ENCODE measurements at places on chromosomes 11 and 22. TPM values are rescaled to one million over a fixed set of nuclear protein-coding genes. Genes with fewer than 3 reads are reported as not detected.
A peak's percentile ranks its signal among the peaks of the same experiment; 100 is the strongest.

The MIOX gene
- total RNA-seq = not detected

DNA sequence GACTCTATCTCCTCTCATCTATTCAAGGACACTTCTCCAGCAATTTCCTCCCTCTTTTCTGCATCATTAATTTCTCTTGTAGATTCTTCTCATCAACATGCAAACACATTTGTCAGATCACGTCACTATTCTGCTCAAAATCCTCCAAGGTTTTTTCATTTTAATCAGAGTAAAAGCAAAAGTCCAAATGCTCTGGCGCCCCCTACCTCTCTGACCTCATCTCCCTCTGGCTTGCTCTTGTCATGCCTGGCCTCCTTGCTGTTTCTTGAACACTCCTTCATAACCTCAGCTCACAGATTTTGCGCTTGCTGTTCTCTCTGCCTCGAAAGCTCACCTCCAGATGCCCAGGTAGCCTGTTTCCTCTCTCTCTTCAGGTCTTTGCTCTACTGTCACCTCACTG is 22.4 kb downstream of the RTCB start:
- no peak overlapping the region for H3K4me3 ChIP-seq
- H3K4me1 ChIP-seq = no peaks in the 10 kb centered on the region
- no peak for DNase-seq

DNA sequence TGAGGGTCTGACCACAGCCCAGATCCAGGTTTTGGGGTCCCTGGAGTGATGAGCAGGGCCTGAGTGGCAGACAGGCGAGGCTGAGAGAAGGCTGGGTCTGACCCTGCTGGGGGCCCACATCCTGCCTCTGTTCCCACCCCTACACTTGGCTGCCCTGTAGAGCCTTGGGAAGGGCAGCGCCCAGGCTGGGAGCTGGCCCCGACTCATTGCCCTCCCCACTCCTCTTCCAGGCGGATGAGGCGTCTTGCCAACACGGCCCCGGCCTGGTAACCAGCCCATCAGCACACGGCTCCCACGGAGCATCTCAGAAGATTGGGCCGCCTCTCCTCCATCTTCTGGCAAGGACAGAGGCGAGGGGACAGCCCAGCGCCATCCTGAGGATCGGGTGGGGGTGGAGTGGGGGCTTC is 4.9 kb downstream of the DERL3 start:
- H3K4me3 ChIP-seq = no peak overlapping the region
- peak overlapping the region; percentile 74 for H3K27ac ChIP-seq
- H3K27me3 ChIP-seq = no peaks in the 10 kb centered on the region
- peaks cover 13% of the 10 kb centered on the region for H3K36me3 ChIP-seq
- peaks cover 22% of the 10 kb centered on the region for H3K4me1 ChIP-seq
- no peak for DNase-seq

GRCh38 chr11:76629853-76630599 is 40.5 kb downstream of the LRRC32 start:
- no peaks in the 10 kb centered on the region for H3K27me3 ChIP-seq
- H3K27ac ChIP-seq = peak overlapping the region; percentile 82
- peak overlapping the region; percentile 8 for H3K4me3 ChIP-seq
- peak; percentile 89 for DNase-seq

GRCh38 chr11:133895061-133895479 is 49.8 kb upstream of the SPATA19 start:
- H3K27ac ChIP-seq = no peak overlapping the region
- no peaks in the 10 kb centered on the region for H3K27me3 ChIP-seq
- DNase-seq = no peak
- no peaks in the 10 kb centered on the region for H3K4me1 ChIP-seq

DNA sequence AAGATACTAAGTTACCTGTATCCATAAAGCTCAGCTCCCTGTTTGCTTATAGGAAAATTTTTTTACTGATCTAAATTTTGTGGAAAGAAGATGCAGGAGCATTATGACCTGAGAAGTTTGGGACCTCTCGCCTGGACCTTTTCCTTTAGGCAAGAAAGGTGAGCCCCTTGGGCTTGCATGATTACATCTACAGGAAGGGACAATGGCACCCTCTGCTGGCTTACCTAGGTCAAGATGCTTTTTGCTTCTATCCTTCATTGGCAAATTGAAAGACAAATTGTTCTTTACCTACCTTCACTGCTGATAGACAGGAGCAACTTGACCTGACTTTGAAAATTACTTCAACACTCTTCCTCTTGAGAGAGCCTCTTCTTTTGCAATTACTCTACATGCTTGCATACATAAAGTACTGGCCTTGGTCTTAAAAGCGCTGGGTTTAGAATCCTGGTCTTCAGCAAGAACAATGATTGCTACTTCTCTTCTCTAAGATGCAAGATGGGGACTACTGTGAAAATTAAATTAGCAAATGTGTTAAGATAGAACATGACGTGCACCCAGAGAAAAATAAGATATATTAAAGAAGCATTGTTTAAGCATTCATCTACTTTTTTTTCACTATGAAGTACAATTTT is 147.2 kb downstream of the TRPC6 start:
- DNase-seq = peak; percentile 65
- H3K4me3 ChIP-seq = no peak overlapping the region
- no peaks in the 10 kb centered on the region for H3K36me3 ChIP-seq
- no peak overlapping the region for H3K27ac ChIP-seq

- no peak for DNase-seq
- no peaks in the 10 kb centered on the region for H3K36me3 ChIP-seq
- H3K4me3 ChIP-seq = peak overlapping the region; percentile 81
- peak overlapping the region; percentile 94 for H3K27ac ChIP-seq
- H3K27me3 ChIP-seq = no peaks in the 10 kb centered on the region
Observed at GRCh38 chr11:3853899-3854659, 1.4 kb upstream of the STIM1 start.

The NDUFV1 gene
- total RNA-seq = 128 TPM

- peaks cover 10% of the 10 kb centered on the region for H3K4me1 ChIP-seq
- no peaks in the 10 kb centered on the region for H3K27me3 ChIP-seq
- no peak overlapping the region for H3K27ac ChIP-seq
Observed at GRCh38 chr22:27684901-27685300, 116.7 kb downstream of the MN1 start.

DNA sequence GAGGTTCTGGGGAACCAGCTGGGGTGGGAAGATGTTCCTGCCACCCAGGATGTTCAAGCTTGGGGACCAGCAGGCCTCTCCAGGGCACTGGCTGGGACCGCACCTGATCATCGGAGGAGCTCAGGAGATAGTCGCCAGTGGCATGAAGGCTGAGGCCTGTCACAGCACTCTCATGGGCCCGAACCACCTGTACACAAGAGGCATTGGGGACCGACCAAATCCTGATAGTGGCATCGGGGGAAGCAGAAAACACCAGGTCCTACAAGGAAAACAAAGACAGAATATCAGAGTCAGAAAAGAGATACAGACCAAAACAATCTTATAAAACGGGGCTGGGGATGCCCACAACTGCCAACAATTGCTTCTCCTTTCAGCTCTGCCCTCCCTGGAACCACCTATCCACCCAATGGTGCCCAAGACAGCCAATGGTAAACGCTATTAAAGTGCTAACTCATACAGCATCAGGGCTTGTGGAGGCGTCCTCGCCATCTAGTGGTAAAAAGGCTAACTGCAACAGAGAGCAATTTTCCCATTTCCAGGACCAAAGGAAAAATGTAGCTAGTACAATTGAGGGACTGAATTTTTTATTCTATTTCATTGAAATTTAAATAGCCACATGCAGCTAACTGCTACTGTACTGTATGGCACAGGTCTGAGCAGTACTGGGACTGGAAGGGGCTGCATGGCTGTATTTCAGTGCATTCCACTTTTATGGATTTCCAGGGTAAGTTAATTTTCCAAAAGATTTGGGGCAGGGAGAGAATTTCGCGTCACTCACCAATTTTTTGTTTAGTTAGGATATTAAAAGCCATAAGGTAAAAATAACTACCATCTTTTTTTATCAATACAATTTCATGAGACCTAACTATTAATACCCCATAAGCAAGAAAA is 7.1 kb downstream of the PRPF19 start:
- H3K36me3 ChIP-seq = peaks cover 78% of the 10 kb centered on the region
- H3K27ac ChIP-seq = no peak overlapping the region
- no peaks in the 10 kb centered on the region for H3K4me1 ChIP-seq

The RAG2 gene
- not detected for total RNA-seq

The MFNG gene
- total RNA-seq = 101 TPM

DNA sequence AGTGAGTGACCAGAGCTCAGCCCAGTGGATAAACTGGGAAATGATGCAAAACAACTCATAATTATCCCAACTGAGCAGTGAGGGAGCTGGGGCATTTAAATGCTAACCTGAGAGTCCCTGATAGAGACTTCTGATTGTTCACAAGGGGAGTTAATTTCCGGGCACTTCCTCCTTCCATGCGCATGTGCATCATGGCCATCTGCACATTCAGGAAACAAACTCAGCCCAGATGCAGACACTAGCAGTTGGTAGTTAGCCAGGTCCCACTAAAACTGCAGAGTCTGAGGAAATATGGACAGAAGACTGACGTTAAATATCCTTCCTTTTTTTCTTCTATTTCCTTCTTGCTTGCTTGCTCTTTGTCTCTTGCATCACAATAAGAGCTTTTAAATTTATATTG is 852.1 kb upstream of the LRRC4C start:
- no peak overlapping the region for H3K4me3 ChIP-seq
- no peak overlapping the region for H3K27ac ChIP-seq
- H3K36me3 ChIP-seq = no peaks in the 10 kb centered on the region
- DNase-seq = no peak
- no peaks in the 10 kb centered on the region for H3K4me1 ChIP-seq

The AHNAK gene
- total RNA-seq = 718 TPM

DNA sequence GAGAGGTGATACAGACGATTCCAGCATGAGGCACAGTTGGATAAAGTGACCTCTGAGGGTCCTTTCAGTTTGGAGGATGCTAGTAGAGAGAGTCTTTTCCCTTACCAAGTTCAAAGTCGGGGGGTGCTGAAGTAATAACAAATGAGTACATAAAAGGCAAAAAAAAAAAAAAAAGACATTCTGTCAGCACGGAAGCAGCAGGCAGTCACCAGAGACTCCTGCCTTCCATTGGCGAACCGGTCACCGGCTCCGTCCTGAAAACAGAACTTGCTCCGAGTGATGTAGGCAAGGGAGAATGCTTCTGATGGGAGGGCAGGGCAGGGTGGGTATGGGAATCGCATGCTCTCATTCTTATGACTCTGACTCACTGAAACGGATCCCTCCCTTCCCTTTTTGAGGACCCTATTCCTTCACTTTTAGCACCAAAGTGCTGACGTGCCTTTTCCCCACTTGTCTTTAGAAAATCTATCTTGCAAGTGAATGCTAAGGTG is 65.9 kb downstream of the PRR5L start:
- no peaks in the 10 kb centered on the region for H3K36me3 ChIP-seq
- DNase-seq = no peak
- no peak overlapping the region for H3K27ac ChIP-seq
- no peaks in the 10 kb centered on the region for H3K4me1 ChIP-seq

The GAL3ST1 gene
- not detected for total RNA-seq

The ZBED4 gene
- total RNA-seq = 10.1 TPM

- H3K4me3 ChIP-seq = no peak overlapping the region
- no peak for DNase-seq
- H3K27me3 ChIP-seq = no peaks in the 10 kb centered on the region
- H3K4me1 ChIP-seq = no peaks in the 10 kb centered on the region
Observed at GRCh38 chr11:103619938-103620337, 416.5 kb upstream of the DDI1 start.

GRCh38 chr11:118439646-118440045 is 3.4 kb downstream of the KMT2A start:
- peaks cover 28% of the 10 kb centered on the region for H3K4me1 ChIP-seq
- no peak for DNase-seq
- no peaks in the 10 kb centered on the region for H3K36me3 ChIP-seq
- H3K4me3 ChIP-seq = no peak overlapping the region
- peak overlapping the region; percentile 8 for H3K27ac ChIP-seq

- no peaks in the 10 kb centered on the region for H3K36me3 ChIP-seq
- no peak overlapping the region for H3K27ac ChIP-seq
- H3K4me1 ChIP-seq = no peaks in the 10 kb centered on the region
- H3K27me3 ChIP-seq = no peaks in the 10 kb centered on the region
Observed at GRCh38 chr11:76903325-76903724, 42.6 kb downstream of the ACER3 start.

The TECTA gene
- not detected for total RNA-seq

GRCh38 chr11:64331569-64332371 is 8.2 kb upstream of the CCDC88B start:
- no peak overlapping the region for H3K4me3 ChIP-seq
- H3K27me3 ChIP-seq = no peaks in the 10 kb centered on the region
- no peak overlapping the region for H3K27ac ChIP-seq
- peaks cover 4% of the 10 kb centered on the region for H3K4me1 ChIP-seq
- H3K36me3 ChIP-seq = no peaks in the 10 kb centered on the region
- DNase-seq = peak; percentile 48

The TSSK2 gene
- not detected for total RNA-seq

- peaks cover 4% of the 10 kb centered on the region for H3K4me1 ChIP-seq
- H3K27ac ChIP-seq = no peak overlapping the region
- no peak overlapping the region for H3K4me3 ChIP-seq
- no peaks in the 10 kb centered on the region for H3K27me3 ChIP-seq
- no peaks in the 10 kb centered on the region for H3K36me3 ChIP-seq
Observed at GRCh38 chr22:30673136-30673535, 5.5 kb upstream of the DUSP18 start.

DNA sequence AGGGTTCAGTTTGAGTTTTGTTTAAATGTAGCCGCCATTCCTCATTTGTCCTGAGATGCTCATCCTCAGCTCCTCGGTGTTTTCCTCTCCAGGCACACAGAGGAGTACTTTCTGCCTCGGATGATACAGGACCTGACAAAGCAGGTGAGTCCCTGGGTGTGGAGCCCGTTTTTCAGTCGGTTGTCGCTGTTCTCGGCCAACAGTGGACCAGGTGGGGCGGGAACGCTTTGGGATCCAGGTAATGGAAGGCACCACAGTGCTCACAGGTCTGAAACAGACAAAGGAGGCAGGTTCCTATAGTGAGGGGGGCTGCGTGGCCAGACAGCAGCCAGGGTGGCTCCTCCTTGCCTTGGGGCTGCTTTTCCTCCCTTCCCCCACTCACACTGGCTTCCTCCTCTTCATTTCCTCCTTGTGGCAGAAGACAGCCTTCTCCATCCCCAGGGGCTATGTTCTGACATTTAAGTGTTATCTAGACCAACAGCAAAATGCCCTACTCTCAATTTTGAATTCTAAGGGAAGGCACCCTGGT is 19.4 kb downstream of the NADSYN1 start:
- H3K36me3 ChIP-seq = peaks cover 53% of the 10 kb centered on the region
- no peak overlapping the region for H3K27ac ChIP-seq
- no peaks in the 10 kb centered on the region for H3K4me1 ChIP-seq
- DNase-seq = no peak

GRCh38 chr22:31836010-31836409 is 82.2 kb downstream of the DEPDC5 start:
- H3K4me1 ChIP-seq = no peaks in the 10 kb centered on the region
- H3K36me3 ChIP-seq = peaks cover 46% of the 10 kb centered on the region
- no peak for DNase-seq
- H3K27ac ChIP-seq = no peak overlapping the region
- no peaks in the 10 kb centered on the region for H3K27me3 ChIP-seq

The ZNF280B gene
- total RNA-seq = not detected

DNA sequence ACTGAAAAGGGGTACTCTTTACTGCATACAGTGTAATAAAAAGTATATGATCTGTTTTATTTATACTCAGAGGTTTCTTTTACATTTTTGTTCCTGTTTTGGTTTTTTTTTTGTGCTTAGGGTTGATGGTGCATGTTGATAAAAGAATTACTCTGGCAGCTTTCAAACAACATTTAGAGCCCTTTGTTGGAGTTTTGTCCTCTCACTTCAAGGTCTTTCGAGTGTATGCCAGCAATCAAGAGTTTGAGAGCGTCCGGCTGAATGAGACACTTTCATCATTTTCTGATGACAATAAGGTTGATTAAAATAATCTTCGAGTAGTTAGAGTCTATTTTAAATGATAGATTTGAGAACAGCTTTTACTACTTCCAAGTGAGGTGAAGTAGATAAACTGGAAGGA is 60.6 kb downstream of the DKK3 start:
- no peak for DNase-seq
- no peaks in the 10 kb centered on the region for H3K4me1 ChIP-seq
- H3K27me3 ChIP-seq = no peaks in the 10 kb centered on the region
- H3K4me3 ChIP-seq = no peak overlapping the region
- peaks cover 30% of the 10 kb centered on the region for H3K36me3 ChIP-seq

All from ascending aorta (tissue), 2 donors.